ENCODE measurements at places on chromosomes 16 and 17.

DNA sequence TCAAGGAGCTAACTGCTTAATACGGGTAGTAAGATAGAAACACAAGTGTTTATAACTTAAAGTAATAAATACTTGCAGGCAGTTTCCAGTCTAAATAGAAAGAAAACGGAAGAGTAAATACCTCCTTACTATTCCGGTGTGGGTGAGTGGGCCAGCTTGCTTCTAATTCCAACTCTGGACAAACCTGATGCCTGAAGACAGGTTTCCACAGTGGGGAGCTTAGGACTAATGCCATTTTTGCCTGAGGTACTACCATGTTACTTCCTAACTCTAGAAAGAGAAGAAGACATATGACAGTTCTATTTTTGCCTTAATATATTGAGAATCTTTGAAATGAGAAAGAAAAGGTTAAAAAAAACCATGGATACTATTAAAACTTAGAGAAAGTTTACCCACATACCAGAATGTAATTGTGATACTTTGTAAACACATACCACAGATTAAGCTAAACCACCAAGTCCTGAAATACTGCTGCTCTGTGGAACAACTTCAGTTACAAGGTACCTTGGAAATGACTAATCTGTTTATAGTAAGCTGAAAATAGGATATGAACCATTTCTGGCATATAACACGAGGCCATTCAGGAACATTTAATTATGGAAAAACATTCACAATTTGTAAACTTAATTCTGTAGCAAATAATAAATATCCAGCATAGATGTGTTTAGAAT, 70.2 kb downstream of the ZZEF1 start:
- no peak for DNase-seq

GRCh38 chr17:10471858-10472257, 2.5 kb upstream of the MYH4 start:
- DNase-seq = no peak

DNA sequence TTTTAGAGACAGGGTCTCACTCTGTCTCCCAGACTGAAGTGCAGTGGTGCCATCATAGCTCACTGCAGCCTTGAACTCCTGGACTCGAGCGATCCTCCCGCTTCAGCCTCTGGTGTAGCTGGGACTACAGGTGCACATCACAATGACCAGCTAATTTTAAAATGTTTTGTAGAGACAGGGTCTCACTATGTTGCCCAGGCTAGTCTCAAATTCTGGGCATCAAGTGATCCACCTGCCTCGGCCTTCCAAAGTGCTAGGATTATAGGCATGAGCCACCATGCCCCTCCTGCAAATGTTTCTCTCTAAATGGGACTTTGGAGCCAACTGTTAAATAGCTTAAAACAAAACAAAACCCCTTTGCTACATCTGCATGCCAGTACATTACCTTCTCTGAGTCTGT, 82.2 kb upstream of the BRD7 start:
- no peak for DNase-seq

DNA sequence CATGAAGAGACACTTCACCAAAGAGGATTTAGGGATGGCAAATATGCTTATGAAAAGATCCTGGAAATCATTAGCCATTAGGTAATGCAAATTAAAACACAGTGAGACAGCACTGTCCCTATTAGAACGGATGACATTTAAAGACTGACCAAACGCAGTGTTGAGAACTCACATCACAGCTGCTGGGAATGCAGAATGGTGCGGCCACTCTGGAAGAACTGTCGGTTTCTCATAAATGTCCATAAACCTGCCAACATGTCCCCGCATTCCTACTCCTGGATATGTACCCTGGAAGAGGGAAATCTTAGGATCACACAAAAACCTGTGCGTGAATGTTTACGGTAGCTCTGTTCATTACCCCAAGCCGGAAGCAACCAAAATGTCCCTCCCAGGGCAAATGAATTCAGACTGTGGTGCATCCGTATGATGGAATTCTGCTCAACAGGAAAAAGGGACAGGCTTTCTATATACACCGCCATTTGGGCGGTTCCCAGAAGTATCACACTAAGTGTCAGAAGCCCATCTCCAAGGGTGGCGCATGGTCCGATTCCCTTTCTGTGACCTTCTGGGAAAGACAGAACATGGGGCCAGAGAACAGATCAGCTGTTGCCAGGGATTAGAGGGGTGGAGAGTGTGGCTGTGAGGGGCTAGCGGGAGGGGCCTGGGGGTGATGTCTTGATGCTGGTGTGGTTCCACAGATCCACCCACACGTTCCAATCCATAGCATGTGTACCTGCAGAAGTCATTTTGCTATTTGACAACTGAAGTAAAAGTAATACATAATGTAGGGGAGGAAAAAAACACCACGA, 197.2 kb upstream of the CHMP6 start:
- DNase-seq = no peak

DNA sequence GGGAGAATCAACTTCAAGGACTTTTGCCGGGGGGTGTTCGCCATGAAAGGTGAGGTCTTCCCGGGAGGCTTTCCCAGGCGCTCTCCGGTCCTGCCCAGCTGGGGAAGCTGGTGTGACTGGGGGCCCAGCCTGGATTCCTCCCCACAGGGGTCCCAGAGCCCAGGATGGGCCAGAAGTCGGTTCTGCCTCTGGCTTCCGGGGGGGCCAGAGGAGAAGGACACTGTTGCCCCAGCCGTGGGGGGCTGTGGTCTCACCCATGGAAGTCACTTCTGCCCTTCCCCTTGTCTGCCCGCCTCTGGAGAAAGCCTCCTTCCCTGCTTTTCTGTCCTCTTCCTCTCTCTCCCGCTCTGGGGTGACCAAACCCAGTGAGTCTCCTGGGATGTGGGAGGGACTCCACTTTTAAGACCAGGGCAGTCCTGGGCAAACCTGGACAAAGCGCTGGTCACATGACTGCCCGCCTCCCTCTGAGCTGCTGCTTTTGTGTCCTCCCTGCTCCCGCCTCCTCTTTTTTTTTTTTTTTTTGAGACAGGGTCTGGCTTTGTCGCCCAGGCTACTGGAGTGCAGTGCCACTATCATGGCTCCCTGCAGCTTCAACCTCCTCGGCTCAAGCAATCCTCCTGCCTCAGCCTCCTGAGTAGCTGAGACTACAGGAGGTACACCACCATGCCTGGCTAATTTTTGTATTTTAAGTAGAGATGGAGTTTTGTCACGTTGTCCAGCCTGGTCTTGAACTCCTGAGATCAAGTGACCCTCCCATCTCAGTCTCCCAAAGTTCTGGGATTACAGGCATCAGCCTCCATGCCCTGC, 40.6 kb downstream of the RAB11FIP4 start:
- DNase-seq = no peak

DNA sequence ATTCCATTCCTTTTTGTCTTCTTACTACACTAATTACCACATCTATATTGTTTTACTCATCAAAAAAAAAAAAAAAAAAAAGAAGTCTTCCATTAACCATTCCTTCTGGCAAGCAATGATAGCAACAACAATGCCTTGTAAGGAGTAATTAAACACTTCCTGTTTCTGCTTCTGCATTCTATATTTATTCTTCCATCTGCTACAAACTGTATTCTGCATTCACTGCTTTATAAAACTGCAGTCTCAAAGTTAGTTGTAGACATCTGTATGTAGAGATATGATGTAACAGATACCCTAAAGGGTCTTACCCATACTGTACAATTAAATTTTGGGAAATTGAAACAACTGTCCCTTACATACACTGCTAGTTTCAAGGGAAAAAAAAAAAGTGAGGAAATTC, 28.7 kb upstream of the ABCA6 start:
- no peak for DNase-seq

DNA sequence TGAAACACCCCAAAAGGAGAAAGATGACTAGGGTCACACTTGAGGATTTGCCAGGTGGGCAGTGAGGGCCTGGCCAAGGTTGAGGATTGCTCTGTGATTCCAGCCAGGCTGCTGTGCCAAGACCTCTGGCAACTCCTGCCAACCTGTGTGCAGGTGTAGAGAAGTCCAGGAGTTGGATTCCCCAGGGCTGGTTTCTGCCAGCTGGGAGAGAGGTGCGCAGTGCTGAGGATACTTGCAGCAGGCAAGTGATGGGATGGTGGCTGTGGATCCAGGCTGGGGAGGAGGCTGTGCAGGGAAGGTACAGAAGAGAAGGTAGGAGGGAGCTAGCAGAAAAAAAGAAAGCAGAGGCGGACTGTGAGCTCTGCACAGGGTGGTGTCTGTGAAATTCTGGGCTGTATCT, 6.6 kb downstream of the RIPOR1 start:
- no peak for DNase-seq

DNA sequence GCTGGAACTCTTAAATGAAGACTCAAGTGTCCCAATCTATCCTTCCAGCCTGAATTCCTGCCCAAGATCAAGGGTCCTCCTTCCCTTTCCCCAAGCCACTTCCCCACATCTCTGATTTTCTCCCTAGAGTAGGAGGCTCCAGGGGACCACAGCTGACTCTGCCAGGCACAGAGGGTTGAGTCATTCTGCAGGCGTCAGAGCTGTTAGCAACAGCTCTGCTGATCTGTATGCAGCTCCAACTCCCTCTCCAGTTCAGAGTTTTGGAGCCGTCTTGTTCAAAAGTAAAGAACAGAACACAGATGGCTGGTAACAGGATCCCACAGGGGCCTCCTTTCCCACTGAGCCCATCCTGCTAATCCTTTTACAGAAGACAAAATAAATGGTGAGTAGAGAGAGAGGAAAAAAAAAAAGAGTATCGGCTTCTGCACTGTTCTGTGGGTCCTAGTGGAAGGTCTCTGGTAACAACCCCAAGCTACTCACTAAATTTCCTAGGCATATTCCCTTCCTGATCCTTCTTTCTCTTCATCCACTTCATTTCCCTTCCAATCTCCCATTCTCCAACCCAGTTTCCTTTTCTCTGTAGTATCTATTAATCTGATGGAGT, 13.4 kb upstream of the TAOK1 start:
- DNase-seq = no peak

DNA sequence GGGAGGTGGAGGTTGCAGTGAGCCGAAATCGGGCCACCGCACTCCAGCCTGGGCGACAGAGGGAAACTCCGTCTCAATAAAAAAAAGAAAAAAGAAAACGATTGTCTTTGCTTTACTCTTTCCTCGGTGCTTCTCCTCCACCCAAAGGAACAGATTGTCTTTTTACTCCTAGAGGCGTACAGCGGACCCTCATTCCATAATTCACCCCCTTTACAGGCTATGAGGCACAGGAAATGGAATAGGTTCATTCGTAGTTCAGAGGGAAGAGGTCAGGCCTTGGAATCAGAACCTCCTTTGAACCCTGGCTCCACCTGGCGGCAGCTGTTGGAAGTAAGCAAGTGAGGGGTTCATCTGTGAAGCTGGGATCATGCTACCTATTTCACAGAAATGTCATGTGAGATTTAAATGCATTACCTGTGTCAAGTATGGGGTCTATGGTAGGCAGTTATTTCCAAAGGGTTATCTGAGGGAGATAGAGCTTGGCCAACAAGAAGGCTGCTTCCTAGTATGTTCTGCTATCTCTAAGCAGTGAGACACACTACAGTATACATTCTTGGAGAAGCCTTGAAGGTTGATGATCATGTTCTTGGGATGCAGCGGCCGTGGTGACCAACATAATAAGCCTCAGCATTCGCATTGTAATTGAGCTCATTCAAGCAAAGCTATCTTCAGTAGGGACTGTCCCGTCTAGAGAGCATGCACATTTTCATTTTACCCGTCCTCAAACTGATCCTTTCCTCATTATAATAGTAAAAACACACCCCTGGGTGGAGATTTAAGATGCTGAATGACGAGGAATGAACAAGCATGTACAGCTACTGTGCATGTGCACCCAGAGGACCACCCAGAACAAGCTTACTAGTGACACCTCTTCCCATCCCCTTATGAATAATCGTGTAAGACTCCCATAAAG, 18.7 kb upstream of the ZNF689 start:
- peak; percentile 67 for DNase-seq

DNA sequence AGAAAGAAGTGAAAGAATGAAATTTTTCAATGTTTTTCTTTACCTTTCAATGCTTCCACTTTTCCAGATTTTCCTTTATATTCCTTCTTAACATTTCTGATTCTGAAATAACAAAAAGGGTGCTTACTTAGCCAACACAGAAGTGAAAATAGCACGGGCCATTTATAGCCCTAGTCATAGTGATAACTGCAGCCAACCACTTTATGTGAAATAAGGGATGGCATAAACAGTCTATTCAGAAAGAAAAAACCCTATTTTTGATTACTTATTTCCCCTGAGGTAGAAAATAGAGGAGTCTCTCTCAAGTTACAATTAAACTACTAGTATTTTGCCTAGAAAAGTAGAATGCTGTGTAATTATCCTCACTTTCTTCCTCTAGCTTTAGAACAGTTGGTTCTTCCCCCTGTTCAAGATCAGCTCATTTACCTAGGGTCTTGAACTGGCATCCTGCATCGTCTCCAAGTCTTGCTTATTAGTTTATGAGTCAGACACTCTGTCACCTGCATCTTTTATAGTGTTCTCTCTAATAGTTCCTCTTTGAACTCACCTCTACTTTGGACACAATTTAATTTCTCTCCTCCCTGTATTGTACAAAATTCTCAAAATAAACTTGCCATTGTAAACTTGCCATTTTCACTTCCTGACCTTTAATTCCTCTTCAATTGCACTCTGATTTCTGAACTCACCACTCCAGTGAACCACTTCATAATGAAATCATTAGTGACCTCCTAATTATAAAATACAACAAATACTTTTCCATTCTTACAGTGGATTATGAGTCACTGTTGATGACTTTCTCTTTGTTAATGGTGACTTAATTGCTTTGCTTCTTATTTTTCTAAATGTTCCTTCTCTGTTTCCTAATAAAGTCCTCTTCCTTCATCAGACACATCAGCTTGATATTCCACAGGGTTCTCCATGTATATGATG, 23.6 kb downstream of the ABCA6 start:
- no peak for DNase-seq

DNA sequence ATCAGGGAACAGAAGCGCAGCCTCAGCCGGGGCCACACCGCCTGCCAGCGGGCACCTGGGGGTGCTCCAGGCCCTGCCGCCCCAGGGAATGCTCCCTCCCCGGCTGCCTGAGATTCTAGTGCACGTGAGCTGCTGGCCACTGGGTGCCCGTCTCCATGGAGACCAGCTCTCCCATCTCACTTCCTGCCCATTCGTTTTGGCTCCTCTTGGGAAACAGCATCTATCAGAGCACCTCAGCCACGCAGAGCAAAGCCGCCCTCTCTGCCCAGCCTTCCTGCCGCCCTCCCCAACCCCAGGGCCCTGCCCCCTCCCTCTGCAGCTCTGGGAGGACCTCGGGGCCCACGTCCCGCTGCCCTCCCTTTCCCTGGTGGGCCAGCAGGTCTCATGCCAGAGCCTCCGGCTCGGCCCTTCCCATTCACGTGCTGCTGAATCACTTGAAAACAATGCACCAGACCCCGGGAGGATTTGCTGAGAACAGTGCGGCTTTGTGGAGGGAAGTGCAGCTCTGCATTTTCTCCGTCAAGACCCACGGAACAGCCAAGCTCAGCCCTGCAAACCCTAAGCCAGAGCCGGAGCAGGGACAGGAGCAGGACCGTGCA, 19.4 kb downstream of the CEP295NL start:
- no peak for DNase-seq

DNA sequence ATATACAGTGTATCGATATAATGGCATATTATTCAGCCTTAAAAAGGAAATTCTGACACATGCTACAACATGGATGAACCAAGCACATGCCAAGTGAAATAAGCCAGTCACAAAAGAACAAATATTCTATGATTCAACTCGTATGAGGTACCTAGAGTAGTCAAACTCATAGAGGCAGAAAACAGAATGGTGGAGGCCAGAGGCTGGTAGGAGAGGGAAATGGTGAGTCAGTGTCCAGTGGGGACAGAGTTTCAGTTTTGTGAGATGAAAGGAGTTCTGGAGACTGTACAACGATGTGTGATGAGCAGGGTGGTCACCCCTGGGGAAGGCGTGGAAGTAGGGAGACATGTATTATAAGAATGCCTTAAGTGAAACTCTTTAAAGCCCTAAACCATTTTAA, 39.9 kb downstream of the RNF157 start:
- DNase-seq = no peak

GRCh38 chr17:35390156-35390555, 16.7 kb upstream of the SLFN11 start:
- no peak for DNase-seq

All from T-cell (primary cell).